Stimulated activated CD4-positive, alpha-beta T cell treated with anti-CD3 and anti-CD28 coated beads, Interleukin-12 subunit alpha, Interleukin-12 subunit beta, amount 100 ng/mL, for 24 hours (primary cell): ENCODE measurements at places on chromosomes 6 and 20.

- DNase-seq = no peak
Measured at GRCh38 chr6:33817489-33817888, 13.7 kb upstream of the MLN start.

- no peak for DNase-seq
Measured at GRCh38 chr6:108171291-108171917, 5.6 kb downstream of the NR2E1 start.

GRCh38 chr20:63328026-63328700 lies 33.0 kb downstream of the CHRNA4 start:
- no peak for DNase-seq

- DNase-seq = no peak
Measured at GRCh38 chr6:144646093-144647056, 361.2 kb downstream of the UTRN start.

DNA sequence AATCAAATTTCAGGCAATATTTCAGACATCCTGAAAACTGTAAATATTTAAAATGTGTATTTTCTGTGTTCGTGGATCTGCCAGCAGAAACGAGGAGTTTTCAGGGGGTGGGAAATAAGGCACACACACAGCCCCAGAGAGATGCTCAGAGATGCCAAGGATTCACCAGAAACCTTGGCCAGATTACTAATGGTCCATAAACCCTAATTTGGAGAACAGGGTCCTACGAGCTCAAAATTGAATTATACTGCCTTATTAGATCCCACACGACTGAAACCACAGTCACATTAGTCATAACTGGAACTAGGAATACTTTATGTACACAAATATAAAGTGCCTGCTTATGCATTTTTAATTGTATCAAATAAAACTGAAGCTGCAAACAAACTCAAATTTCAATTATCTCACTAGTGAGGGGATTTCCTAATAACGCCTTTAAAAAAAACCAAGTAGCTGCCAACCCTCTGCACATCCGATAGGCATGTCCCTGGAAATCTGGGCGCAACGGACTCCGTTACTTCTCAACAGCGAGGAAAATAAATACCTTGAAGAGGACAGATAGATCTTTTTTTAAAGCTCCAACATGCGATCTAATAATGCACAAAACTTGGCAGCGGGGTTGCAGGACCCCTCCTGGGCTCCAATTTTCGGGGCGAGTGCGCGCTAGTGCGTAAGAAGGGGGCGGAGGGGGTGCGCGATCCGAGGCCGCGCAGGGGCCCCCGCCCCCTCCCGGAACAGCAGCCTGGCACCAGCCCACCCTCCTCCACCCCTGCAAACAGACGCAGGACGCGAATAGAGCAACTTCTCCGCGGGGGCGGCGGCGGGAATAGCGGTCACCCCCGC lies 897 bp downstream of the CHD6 start:
- DNase-seq = no peak

DNA sequence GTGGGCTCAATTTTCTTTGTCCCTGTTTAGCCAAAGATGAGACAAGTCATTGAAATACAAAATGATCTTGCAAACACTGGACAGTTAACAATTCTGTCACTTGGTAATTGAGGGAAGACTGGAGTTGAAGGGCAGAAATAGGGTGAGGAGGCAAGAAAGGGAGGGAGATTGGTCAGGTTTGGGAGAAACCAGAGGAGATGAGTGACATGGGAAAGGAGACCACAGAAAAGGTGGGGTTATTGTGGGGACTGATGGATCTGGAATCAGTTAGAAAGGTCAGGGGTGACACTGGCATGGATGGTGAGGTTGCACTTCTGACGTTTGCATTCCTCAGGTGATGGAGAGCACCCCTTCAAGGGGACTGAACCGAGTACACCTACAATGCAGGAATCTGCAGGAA lies 693 bp downstream of the GTF2H4 start:
- no peak for DNase-seq

DNA sequence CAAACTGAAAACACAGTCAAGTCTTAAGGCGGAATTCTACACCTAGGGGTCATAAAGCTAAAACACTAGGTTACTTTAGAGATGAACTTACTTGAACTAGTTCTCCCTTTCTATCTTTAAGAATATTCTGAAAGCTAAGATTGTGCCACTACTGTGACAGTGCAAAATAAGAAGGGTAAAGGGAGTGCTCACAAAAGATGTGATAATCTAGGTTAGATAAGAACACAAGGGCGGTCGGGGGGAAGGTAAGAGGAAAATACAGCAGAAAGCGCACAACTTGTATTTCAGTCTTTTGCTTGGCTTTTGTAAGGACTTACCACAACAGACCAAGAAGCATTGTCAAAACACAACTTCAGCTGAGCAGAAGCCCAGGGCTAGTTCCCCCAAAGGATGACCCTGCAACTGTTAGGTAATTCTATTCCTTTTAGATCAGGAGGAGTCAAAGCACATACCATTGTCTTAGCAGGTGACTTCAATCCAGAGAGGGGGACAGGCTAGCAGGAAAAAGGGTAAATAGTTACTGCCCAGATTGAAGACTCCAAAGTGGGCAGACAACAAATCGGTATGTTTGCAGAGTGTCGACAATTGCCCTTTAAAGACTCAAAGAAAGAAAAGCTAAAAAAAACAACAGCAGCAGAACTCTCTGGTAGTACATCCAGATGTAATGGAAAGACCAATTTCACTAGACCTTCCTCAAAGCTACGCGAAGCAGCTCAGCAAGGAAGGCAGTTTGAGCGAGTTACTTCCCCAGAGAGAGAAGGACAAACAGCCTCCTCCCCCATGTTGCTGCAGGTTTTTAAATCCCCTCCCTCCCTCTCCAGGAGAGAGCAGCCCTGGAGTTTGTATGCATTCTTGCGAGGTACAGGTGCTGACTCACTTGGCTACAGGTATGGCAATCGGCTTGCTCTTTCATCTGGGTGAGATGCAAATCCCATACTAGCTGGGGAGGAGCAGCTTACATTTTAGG lies 59.0 kb downstream of the RIPOR2 start:
- no peak for DNase-seq

DNA sequence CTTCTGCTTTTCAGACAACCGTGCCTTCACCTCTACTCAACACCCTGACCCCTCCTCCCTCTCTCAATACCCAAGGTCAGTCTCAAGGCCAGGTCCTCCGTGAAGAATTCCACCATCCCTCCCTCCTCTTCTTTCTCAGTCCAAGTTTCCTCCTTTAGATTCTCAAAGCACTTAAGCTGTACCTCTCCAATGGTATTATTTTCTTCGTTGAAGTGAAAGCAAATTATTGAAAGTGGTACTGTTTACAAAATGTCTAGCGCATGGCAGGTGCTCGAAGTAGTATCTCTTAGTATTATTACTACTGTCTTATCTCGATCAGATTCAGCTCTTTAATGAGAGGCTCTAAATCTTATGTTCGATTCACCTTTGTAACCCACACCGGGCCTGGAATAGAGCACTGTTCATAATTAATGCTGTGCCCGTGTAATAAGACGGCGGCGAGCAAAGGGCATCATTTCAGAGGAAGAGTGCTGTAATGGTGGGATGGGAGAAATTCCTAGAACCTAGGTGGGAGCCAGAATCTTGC lies 593 bp upstream of the RALGAPB start:
- no peak for DNase-seq
